Left kidney (tissue), 8 donors: ENCODE measurements at places on chromosomes 16 and 17. TPM values are rescaled to one million over a fixed set of nuclear protein-coding genes. Genes with fewer than 3 reads are reported as not detected.

- DNase-seq, result no peak
Observed at GRCh38 chr17:1059131-1059795, 62.3 kb downstream of the TIMM22 start.

Gene PNMT
- 1.7 TPM for polyA plus RNA-seq

DNA sequence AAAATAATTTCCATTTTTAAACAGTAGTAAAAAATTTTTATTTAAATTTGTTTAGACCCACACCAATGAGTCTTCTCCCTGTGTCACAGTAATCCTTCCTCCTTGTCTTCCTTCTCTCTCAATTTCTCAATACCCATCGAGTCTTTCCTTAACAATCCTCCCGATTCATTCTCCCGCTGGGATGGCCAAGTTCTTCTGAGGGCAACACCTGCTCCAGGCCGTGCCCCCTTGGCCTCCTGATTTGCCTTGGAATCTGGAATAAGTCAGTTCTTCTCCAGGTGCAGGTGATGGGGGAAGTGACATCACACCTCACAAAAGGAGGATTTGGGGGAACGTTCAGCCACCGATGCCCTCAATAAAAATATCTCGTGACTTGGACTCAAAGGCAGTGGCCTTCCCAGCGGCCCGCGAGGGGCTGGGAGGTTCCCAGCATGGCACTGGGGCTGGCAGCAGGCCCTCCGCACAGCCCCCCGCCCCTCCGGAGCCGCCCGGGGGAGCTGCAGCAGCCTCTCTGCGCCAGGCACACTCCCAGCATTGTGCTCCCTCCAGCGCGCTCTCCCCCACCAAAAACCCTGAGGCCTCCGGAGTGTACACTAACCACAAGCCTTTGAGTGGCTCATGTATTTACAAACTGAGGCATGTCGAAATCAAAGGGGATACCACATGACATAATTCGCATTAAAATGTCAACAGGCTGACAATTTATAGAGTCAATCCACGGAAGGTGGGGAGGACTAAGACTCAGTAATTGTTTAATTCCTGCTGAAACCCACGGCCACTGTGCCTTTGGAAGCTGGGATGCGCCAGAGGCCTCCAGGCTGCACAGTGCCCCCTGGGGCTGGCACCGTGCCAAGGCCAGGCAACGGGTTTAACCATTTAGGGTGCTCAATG is 120.5 kb downstream of the ZFHX3 start:
- DNase-seq, result no peak

- no peak for DNase-seq
Observed at GRCh38 chr17:82257473-82257872, 16.0 kb downstream of the CSNK1D start.

DNA sequence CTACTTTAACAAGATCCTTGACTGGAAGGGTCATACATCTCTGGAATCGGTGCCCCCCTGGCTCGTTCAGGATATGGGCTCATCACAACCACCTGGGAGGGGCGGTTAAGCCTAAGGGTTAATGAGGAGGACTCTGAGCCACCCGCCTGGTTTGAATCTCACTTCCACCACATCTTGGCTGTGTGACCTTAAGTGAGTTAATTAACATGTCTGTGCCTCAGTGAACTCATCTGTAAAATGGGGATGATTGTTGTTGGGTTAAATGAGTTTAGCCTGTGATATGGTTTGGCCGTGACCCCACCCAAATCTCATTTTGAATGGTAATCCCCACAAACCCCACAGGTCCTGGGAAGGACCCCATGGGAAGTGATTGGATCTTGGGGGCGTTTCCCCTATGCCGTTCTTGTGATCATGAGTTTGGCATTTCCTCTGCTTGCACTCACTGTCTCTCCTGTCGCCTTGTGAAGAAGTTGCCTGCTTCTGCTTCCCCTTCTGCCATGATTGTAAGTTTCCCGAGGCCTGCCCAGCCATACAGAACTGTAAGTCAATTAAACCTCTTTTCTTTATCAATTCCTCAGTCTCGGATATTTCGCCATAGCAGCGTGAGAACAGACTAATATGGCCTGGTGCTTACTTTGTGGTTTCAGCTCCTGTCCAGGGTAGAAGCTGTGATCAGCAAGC is 214.0 kb upstream of the CIBAR2 start:
- no peak for DNase-seq

DNA sequence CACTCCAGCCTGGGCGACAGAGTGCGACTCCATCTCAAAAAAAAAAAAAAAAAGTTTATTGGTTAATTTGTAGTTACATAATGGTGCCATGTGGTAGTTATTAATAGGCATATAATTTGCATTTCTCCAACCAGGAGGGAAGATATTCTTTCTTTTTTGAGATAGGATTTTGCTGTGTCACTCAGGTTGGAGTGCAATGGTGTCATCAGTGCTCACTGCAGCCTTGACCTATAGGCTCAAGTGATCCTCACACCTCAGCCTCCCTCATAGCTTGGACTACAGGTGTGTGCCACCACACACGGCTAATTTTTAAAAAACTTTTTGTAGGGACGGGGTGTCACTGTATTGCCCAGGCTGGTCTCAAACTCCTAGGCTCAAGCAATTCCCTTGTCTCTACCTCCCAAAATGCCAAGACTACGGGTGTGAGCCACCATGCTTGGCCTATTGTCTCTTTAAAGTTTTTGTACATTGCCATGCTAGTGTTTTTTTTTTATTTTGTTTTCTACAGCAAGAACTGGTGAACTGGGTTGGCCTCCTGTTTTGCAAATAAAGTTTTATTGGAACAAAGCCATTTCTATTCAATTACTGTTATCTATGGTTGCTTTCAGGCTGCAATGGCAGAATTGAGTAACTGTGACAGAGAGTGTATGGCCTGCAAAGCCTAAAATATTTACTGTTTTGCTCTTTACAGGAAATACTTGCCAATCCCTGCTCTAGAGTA is 11.9 kb downstream of the SNX29 start:
- no peak for DNase-seq

Gene NACA2
- 3.3 TPM for polyA plus RNA-seq

GRCh38 chr16:27414788-27415431 is 12.9 kb downstream of the IL21R start:
- no peak for DNase-seq

DNA sequence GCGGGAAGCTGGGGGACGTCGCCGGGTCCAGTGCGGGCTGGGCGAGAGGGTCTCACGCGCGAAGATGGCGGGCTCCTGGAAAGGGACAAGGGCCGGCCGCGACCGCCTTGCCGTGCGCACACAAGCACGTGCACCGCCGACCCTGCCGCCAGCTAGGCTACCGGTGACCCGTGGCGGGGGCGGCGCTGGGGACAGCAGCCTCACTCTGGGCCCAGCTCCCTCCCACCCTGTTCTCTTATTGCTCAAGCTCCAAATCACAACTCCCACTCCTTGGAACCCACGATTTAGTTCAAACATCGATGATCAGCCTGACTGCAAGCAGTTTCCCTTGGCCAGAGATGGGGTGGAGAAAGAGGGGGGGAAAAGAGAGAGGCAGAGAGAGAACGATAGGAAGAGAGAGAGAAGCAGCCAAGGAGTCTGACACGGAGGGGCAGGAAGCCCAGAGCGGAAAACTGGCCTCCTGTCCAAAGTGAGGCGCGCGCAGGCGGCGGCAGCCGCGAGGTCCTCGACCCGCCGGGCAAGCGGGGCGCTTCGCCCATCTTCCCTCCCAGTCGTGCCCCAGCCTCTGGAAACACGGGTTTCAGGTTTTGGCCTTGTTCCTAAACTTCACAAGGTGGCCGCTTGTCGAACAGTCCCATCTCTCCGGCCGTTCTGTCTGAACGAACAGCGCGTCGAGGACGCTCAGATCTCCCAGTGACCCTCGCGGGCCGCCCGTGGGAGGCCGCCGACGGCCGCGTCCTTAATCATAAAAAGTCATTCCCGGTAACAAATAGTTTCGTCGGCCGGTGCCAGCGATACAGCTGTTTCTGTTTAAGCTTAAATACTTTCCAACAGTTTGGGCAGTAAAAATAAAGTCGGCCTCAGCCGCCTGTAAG is 1.7 kb upstream of the CBX8 start:
- peak; percentile 45 for DNase-seq

DNA sequence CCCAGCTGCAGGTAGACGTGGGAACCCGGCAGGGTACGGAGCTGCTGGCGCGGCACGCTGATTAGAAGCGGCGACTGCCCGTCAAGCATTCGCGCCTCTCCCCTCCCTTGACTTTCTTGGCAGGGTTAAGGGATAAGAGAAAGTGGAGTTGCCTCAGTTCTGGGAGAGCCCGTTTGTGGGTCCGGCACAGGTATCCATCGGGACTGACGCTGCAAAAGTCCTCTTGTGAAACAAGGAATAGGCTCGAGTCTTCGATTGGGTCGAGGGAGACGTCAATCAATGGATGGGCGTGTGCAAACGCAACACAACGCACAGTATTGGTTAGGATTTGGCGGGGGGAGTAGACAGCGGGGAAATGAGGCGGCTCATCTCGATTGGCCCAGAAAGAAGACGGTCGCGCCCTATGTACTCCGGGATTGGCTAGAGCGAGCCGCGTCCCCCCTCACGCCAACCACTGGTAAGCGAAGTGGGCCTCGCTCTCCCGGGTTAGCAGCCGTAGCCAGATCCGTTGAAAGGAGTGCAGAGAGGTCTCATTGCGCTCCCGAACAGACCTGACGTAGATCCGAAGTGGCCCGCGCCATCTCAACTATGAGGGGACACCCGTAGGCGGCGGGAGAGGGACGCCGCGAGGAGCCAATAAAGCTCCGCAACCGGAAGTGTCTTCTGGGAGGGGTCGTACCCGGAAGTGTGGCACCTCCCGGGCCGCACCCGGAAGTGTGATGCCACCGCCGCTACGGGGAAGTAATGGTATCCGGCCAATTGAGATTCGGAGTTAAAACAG is at the start of gene MON1B:
TSS of gene MON1B (plus strand) at position 713 of the 781 bp plus-strand sequence. CDS start 296 bp downstream, outside the sequence.
- DNase-seq, result peak; percentile 98

GRCh38 chr17:7579001-7579833 is at the start of gene CD68:
TSS of gene CD68 (plus strand) at chr17:7579638. CDS start at chr17:7579678, 40 bp downstream.
- DNase-seq, result no peak

GRCh38 chr16:60776281-60776680 is 1260.0 kb downstream of the CDH8 start:
- no peak for DNase-seq

GRCh38 chr17:54968988-54969332 is 395 bp downstream of the STXBP4 start:
- DNase-seq, result no peak

Gene AHSP
- 3.0 TPM for polyA plus RNA-seq

- peak; percentile 10 for DNase-seq
Observed at GRCh38 chr16:83577078-83577745, 230.6 kb upstream of the HSBP1 start.

Gene TMEM235
- not detected for polyA plus RNA-seq

DNA sequence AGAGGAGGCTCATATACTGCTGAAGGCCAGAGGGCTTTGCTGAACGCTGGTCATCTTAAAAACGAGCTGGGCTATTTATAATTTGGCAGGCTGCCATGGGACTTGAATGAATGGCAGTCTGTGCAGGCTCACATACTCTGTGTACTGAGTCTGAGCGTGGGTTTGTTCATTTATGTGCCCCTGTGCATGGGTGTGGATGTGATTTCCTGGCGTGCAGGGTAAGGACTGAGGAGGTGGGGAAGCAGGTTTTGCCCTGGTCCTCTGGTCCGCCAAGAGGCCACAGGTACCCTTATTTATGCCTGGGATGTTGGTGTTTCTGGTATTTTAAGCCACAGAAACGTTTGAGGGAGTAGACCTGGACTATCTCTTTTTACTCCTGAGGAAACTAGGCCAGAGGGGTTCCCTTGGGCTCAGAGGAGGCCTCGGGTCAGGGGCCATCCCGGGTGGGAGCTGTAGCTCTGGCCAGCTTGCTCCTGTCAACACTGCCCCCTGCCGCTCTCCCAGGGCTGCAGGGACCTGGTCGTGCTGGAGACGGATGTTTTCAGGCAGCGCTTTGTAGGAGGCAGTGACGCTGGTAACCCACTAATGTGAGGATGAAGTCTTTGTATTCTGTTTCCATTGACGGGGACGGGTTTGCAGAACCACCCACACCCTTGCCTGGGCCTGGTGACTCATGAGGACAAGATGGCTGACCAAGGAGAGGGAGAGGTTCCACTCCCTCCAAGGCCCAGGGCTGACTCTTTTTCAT is 184.4 kb downstream of the MSI2 start:
- DNase-seq, result peak; percentile 68

- no peak for DNase-seq
Observed at GRCh38 chr16:1309888-1310831, 724 bp downstream of the UBE2I start.

Gene KRT20
- polyA plus RNA-seq, result 0.33 TPM

Gene BCL6B
- 21.8 TPM for polyA plus RNA-seq

Gene TMEM114
- polyA plus RNA-seq, result not detected

Gene HBQ1
- polyA plus RNA-seq, result not detected

DNA sequence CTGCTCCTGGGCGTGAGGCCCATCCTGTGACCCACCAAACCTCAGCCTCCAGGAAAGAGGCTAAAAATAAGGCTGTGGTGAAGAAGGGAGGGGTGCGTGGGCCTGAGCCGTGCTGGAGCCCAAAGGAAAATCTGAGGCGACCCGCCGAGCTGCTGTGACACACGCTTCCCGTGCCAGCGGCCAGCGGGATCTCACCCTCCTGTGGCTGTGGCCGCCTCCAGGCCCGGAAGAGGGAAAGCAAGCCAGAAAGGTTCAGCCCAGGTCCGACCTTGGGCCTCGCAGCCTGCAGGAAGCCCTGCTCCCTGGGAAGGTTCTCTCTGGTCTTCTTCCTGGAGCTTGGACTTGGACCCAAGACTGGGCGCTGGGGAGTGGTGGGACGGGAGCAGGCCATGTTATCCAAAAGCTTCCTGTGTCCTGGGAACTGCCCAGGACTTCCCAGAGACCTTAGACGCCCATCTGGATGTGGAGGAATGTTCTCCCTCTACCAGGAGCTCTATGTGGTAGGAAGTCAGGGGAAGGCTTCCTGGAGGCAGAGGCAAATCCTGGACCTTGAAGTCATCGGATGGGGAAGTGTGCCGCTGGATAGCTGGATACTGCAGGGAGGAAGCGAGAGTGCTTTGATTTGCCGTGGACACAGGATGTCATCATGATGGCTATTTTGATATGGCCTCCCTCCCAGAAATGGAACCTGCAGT is 11.4 kb downstream of the SPNS2 start:
- DNase-seq, result no peak

Gene DNAAF8
- polyA plus RNA-seq, result 2.2 TPM

DNA sequence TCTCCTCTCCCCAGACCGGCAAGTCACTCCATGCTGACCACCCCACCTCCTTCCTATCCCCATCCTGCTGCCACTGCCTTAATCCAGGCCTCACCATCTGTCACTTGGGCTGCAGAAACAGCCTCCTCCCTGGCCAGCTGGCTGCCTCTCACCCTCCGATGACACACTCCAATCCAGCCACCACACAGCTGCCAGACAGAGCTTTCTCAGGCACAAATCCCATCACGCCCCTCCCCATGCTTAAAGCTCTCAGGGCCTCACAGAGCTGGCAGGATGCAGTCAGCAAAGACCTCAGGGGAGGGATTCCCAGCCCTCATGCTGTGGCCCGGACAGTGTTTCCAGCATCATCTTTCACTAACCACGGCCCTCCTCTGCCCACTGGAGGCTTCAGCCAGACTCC is 13.7 kb downstream of the CAMKK1 start:
- DNase-seq, result no peak

Gene ICAM2
- polyA plus RNA-seq, result 23.1 TPM

DNA sequence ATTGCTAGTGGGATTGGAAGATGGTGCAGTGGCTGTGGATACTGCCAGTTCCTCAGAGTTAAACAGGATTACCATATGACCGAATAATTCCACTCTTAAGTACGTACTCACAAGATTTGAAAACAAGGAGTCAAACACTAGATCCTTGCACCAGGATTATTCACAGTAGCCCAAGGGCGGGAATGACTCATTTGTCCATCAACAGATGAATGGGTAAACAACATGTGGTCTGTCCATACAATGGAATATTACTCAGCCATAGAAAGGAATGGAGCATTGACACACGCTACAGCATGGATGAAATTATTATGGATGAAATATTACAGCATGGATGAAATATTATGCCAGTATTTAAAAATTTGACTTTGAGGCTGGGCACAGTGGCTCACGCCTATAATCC is 9.1 kb upstream of the MAPK8IP3 start:
- DNase-seq, result no peak

- peak; percentile 90 for DNase-seq
Observed at GRCh38 chr16:75555213-75555706, 792 bp downstream of the TMEM231 start.
